ENCODE measurements at places on chromosomes 13 and 19.
A peak's percentile ranks its signal among the peaks of the same experiment; 100 is the strongest.

GRCh38 chr19:12899891-12900518 lies 9.0 kb downstream of the GCDH start:
- DNase-seq: no peak

DNA sequence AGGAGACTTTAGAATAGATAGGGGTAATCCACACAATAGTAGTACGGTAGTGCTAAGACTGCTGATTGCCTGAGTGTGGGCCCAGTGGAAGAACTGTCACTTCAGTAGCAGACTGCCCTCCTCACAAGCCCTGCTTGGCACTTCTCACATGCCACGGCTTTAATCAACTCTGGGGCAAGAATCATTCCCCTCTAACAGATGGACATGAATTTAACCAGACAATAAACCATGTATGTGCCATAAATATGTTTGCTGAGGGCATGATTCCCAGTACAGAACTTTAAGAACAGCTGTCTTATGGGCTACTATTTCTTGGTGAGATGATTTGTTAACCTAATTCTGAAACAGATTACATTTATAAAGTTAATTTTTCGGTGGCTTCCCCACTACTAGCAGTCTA lies 22.0 kb downstream of the DPY19L3 start:
- DNase-seq: no peak

GRCh38 chr13:95505986-95506385 lies 46.5 kb upstream of the CLDN10 start:
- no peak for DNase-seq

- no peak for DNase-seq
Observed at GRCh38 chr13:75365724-75366173, 116.2 kb downstream of the TBC1D4 start.

DNA sequence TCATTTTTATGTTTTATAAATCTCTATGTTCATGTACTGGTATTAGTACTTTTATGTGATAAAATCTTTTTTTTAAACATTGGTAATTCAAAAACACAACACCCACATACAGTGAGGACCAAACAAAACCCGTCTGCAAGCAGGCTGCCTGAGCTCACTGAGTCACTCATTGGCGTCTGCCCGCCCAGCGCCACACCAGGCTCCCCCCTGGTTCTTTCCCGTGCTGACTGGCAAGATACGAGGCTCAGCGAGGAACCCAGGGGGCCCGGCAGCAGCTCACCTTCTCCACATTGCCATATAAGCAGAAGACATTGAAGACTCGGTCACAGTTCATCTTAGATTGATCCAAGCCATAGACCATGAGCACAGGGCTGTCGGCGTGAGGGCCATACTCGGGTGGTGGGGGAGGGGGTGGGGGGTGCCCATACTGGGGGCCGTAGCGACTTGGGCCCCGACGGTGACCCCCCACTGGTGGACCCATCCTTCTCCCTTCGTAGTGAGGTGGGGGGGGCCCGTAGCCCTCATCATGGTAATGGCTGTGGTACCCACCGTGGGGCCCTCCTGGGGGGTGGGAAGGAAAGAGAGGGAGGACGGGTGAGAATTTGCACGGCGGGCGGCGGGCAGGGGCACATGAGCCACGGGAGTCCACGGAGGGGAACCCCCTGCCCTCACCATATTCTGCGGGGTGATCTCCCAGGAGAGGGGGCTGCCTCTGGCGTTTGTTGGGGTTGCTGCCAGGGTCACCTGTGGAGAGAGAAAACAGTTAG lies 8.4 kb upstream of the ECH1 start:
- no peak for DNase-seq

- DNase-seq: no peak
Observed at GRCh38 chr19:46904114-46905060, 43.6 kb downstream of the ARHGAP35 start.

GRCh38 chr13:77429320-77430142 lies 102.6 kb upstream of the MYCBP2 start:
- no peak for DNase-seq

DNA sequence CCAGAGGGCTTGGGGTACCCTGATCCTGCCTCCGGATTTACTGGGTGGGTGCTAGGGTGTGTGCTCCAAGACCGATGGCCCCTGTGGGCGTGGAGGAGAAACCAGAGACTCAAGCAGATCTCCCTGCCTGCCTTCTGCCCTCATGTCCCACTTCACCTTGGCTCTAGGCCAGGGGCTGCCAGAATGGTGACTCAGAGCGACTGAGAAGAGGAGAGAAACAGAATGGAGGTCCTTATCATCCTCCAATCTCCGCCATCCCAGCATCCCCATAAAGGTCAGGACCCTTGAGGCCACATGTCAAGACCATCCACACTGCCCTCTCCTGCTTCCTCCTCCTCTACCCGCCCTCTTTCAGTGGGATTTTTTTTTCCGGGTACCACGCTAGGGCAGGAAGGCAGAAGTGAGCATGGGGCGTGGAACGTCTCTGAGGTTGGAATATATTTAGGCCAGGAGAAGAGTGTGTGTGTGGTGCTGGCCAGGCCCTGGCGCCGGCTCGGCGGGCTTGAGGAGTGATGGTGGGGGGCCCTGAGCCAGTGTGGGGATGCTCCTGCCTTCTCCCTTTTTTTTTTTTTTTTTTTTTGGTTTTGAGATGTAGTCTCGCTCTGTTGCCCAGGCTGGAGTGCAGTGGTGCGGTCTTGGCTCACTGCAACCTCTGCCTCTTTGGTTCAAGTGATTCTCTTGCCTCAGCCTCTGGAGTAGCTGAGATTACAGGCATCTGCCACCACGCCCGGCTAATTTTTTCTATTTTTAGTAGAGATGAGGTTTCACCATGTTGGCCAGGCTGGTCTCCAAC lies 22.3 kb downstream of the IER2 start:
- peak; percentile 50 for DNase-seq

- DNase-seq: peak; percentile 26
Observed at GRCh38 chr19:23283925-23284324, 33.7 kb upstream of the ZNF724 start.

GRCh38 chr19:1063030-1063908 lies 3.7 kb upstream of the ARHGAP45 start:
- DNase-seq: no peak

GRCh38 chr19:4152241-4152998 lies 1.0 kb upstream of the CREB3L3 start:
- no peak for DNase-seq

- DNase-seq: no peak
Observed at GRCh38 chr19:4707322-4707721, 16.3 kb downstream of the DPP9 start.

GRCh38 chr19:42270346-42271044 lies 1.4 kb downstream of the CIC start:
- DNase-seq: peak; percentile 60

DNA sequence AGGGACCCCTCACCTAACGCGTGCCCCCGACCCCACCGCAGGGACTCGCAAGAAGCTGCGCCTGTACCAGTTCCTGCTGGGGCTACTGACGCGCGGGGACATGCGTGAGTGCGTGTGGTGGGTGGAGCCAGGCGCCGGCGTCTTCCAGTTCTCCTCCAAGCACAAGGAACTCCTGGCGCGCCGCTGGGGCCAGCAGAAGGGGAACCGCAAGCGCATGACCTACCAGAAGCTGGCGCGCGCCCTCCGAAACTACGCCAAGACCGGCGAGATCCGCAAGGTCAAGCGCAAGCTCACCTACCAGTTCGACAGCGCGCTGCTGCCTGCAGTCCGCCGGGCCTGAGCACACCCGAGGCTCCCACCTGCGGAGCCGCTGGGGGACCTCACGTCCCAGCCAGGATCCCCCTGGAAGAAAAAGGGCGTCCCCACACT lies 4.7 kb upstream of the MYBPC2 start:
- peak; percentile 74 for DNase-seq

GRCh38 chr13:76872675-76873074 lies 13.5 kb downstream of the KCTD12 start:
- DNase-seq: no peak

- DNase-seq: no peak
Observed at GRCh38 chr19:38270587-38271167, 6.3 kb downstream of the SPINT2 start.

GRCh38 chr19:13597640-13598039 lies 91.4 kb upstream of the CACNA1A start:
- peak; percentile 80 for DNase-seq

- no peak for DNase-seq
Observed at GRCh38 chr13:50585674-50586413, 257.6 kb downstream of the DLEU7 start.

GRCh38 chr19:46515879-46516350 lies 20.2 kb upstream of the PNMA8B start:
- DNase-seq: no peak

GRCh38 chr19:33052352-33052972 lies 12.2 kb downstream of the RHPN2 start:
- DNase-seq: no peak

DNA sequence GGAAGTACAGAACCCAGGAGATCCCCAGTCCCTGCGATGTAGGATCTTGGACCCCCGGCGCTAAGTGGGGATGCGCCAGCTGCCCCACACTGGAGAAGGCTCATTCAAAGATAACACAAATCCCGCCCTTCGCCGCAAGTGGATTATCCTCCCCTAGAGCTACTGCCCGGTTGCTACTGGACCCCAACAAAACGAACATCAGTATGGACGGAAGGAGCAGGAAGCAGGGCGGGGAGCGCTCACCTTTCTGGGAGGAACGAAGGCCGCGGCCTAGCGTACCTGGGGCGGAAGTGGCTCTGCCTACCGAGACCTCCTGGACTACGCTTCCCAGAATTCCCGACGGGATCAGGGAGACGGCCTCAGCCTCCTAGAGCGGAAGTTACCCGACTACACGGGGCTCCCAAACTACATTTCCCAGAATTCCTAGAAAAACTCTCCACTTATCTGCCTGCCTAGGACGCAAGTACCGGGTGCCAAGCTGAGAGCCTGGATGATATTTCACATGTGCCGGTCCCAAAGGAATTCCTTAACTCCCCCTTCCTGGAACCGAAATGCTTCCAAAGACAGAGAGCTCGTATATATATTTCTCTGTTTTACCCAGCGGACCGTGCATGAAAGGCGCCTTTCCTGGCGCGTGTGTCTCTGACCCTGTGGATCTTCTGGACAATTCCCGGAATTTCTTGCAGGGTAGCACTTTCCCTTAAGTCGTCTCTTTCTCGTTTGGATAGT lies at the start of gene ZNF112:
TSS of gene ZNF112 (minus strand) at position 298 of the 729 bp plus-strand sequence. CDS start 16,141 bp downstream, outside the sequence.
- DNase-seq: peak; percentile 93

DNA sequence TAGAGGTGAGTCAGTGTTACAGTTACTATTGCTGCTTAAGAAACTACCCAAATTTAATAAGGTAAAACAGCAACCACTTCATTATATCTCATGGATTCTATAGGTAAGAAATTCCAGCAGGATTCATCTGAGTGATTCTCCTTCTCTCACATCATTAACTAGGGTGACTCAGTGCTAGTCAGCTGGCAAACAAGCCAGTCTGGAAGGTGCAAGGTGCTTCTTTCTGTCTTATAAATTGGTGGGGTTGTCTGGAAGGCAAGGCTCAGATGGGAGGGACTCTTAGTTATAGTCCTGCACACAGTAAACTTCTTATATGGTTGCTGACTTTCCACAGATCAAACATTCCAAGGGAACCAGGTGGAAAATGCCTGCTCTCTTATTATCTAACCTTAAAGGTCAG lies 484.5 kb downstream of the GPC5 start:
- no peak for DNase-seq

DNA sequence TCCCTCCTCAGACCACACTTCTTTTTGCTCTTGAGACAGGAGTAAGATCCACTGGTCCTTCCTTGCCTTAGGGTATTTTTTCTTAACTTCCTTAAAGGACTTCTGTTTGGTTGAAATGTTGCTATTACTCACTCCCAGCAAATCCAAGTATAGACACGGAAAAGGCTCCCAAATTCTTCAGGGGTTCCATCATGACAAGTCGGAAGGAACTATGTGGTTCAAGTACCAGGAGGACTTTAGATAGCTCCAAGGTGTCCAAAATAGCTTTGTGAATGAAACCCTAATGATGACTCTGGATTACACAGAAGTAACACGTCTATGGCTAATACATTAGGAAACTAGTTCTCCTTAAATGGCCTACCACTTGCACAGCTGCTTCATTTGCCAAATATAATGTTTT lies 238.7 kb downstream of the KCTD12 start:
- DNase-seq: no peak

- no peak for DNase-seq
Observed at GRCh38 chr13:62687732-62688131, 1272.1 kb upstream of the PCDH20 start.

DNA sequence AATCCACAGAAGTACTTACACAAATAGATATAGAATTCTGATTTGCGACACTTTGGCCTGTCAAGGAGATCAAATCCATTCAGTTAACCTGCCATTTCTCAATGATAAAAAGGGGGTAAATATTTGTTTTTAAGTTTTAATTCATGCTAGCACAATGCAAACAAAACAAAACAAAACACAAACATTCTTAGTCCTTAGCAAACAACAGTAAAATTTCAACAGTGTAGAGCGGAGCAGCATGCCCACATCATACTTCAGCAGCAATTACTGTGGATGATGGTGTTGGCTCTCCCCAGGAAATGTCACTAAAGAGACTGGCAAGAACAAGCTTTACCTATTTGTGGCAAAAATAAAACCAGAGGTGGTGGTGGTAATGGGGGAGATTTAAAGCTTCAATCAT lies 625.2 kb upstream of the PCDH20 start:
- DNase-seq: no peak

DNA sequence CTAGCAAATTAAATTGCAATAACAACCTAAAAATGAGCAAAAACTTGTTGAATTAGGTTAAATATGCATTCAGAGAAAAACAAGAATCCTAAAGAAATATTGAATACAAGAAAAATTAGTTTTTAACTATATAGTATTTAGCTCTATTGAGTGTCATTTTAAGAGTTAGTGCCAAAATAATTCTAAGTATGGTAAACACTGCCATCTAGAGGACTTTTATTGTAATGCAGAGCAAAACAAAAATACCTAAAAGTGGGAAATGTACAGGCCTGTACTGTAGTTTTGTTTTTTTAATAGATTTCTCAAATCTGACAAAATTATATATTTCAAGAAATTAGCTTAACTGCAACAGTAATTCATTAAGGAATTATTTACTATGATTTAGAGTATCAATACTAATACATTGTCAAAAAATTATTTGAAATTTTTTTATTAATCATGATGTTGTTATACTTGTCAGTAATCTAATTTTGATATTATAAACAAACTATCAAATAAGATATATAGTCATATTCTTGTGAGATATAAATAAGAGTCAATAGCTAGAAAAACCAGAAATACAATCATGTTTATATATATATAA lies 8.2 kb upstream of the PCDH9 start:
- no peak for DNase-seq

DNA sequence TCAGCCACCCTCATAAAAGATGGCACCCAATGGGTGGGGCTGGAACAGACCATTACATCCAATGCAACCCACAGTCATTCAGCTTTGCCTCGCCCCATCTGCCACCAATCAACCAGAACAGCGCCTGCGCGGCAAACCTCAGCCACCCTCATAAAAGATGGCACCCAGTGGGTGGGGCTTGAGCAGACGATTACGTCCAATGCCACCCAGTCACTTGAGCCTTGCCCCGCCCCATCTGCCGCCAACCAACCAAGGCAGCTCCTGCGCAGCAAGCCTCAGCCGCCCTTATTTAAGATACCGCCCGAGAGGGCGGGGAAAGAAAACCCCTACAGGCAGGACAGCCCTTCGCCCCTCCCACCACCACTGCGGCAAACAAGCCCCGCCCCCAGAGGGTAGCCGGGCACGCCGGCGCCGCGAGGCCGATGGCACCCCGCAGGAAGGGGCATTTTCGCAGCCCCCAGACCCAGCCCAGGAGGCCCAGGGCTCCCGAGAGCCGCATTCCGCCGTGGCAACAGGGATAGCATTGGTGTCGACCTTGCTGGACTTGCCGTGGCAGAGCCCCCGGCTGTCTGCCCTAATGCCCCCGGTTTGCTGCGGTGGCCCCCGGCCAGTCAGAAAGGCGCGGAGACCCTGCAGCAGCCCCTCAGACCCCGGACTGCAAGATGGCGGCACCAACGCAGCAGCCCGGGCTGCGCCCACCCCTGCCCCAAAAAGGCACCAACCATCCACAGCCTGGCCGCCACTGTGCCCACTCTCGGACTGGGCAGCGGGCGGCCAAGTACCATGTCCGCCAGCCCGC lies 675 bp downstream of the PEG3 start:
- peak; percentile 95 for DNase-seq

All from head of caudate nucleus (tissue), 42 donors.